ENCODE measurements at places on chromosomes 2 and 18.

DNA sequence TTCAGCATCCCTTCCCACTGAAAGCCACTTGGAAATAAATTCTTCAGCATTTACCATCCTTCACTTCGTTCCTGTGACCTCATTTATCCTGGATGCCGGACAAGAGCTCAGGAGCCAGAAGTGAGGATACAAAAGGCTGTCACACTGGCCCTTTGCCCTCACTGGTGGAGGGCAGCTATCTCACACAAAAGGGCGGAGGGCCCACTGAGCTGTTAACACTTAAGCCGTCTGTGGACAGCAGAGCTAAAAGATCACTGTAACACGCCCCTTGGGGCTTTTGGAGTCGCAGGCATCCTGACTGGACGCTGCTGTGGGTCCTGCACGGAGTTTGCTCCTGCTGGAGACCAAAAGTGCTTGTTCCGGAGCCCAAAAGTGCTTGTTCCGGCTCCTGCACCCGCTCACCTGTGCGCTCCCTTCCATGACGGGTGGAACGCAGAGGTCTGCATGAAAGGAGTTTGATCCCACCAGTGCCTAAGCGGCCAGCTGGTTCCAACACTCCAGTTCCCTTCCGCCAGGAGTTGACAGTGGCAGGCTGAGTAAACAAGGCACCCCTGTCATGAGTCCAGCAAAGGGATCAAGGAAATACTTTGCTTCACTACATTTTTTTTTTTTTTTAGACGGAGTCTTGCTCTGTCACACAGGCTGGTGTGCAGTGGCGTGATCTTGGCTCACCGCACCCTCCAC lies 572.0 kb upstream of the LINC00305 start:
- DNase-seq: no peak

- peak; percentile 75 for DNase-seq
Observed at GRCh38 chr2:207055257-207055656, 110.5 kb downstream of the KLF7 start.

- DNase-seq: peak; percentile 32
Observed at GRCh38 chr18:49250816-49251388, 209.5 kb downstream of the DYM start.

DNA sequence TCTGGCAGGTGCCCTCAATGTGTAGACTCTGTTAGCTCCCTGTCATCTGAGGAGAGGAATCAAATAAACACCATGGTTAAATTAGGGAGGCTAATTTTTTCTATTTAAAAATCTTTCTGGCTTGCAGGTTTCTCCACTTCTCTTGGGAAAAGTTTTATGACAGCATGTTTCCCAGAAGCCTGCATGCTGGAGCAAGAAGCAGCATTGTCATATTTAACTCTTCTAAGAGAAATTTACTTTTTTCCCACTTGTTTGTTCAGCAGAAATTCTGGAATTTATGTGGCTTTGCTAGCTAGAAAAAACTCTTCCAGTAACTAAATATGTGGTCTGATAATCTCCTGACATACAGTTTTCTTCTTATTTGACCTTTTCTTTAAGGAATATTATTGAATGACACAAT lies 230.5 kb downstream of the PARD3B start:
- DNase-seq: peak; percentile 8

- DNase-seq: peak; percentile 6
Observed at GRCh38 chr2:210086292-210086691, 83.9 kb downstream of the RPE start.

DNA sequence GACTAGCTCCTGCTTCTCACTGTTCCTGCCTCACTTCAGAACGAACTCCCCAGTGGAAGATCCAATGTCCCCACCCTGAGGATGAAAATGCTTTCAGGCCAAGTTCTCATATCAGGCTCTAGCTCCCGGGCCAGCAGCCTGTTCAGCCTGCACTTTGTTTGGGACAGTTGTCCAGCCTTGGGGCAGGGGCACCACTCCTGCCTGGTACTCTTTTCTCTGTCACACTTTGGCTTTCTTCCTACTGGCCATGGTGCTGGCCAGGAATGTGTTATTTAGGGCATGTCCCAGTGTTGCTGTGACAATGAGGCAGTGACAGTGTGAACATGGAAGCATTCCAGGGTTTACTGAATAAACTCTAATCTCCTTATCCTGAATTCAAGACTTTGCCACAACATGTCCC lies 154.1 kb downstream of the GALNT14 start:
- DNase-seq: no peak

DNA sequence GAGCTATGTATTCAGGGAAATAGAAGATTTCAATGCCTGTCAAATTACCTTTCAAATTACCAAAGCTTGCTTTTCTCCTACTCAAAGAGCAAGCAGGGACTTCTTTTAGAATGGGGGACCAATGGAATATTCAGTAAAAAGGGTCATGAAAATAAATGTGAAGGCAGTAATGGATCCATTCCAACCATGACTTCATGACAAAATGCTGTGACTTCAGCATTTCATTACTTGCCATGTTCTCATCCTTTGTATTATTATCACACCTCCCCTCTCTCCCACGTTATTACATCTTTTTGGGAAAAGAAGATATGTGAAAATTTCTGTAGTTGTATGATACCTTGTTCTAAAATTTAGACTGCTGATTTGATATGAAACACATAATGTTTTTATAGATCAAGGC lies 864.0 kb upstream of the FSHR start:
- DNase-seq: no peak

DNA sequence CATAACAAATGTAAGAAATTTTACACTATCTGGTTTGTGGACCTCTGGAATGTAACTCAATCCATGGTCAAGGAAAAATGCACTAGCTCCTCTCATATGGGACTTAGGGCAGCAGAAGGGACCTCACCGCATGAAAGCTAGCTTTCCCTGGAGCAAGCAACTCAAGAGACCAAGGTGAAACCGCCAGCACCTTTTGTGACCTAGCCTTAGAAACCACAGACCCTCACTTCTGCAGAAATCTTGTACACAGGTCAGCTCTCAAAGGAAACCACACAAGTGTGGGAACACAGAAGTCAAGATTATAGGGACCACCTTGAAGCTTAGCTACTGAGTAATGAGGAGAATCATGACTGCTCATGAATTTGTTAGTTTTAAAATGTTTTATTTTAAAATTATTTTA lies 222.5 kb downstream of the DLGAP1 start:
- no peak for DNase-seq

DNA sequence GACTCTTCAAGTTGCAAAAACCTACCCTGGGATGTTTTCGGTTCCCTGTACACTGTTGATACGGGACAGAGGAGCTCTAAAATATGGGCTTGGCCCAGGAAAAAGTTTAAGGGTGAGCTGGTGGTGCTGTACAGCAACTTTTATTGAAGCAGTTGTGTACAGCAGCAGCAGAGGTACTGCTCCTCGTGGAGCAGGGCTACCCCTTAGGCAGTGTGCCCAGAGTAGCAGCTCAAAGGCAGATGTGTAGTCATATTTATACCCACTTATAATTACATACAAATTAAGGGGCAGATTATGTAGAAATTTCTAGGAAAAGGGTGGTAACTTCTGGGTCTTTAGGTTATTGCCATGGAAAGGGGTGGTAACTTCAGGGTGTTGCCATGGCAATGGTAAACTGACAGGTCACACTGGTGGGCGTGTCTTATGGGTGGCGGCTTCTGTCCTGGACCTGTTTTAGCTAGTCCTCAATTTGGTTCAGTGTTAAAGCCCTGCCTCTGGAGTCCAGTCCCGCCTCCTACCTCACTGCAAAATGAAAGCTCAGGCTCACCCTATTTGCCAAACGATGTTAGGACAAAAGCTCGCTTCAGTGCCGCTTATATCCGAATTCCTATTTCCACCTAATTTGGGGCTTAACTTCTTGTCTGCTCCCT lies 203.2 kb downstream of the ETAA1 start:
- no peak for DNase-seq

DNA sequence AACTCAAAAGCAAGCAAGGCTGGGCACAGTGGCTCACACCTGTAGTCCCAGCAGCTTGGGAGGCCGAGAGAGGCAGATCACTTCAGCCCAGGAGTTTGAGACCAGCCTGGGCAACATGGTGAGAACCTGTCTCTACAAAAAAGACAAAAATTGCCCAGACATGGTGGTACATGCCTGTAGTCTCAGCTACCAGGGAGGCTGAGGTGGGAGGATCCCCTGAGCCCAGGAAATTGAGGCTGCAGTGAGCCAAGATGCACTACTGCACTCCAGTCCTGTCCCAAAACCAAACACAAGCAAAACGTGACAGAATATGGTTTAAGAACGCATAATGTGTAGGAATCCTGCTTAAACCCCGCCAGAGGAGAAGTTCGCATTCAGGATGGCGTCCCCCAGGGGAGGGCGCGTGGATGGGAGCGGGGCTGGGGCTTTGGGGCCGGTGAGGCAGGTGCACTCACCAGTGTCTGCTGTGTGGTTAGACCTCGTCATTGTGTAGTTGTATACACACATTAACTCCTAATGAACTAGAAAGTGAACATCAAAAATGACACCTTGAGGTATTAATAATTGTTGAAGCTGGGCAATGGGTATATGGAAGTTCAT lies 5.4 kb downstream of the COLEC11 start:
- DNase-seq: no peak

GRCh38 chr2:19503406-19503805 lies 145.0 kb upstream of the OSR1 start:
- DNase-seq: no peak

- DNase-seq: no peak
Observed at GRCh38 chr2:85680707-85681371, 12.8 kb upstream of the SFTPB start.

DNA sequence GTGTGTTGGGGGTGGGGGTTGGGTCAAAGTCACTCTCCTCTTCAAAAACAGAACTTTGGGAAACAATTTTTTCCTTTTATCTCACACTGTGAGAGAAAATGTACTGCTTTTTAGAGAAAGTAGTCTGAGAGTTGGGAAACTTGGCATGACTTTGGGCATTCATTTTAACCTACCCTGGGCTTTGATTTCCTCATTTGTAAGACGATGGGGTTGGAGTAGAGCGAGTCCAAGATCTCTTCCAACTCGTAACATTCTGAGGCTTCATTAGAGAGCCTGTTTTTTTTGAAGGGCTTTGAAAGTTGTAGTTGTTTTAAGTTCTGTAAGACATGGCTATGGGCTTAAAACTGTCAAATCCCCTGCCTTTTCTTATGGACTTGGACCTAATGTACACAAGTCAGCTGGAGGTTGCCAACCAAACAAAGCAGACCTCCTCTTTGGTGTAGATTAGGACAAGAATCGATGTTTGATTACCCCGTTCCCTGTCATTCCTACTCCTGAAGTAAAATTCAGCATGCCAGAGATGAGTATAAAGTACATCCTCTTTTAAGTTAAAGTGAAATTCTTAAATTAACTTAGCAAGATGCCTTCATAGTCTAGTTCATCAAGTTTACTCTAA lies 8.4 kb downstream of the PHLPP1 start:
- no peak for DNase-seq

- peak; percentile 61 for DNase-seq
Observed at GRCh38 chr2:175002547-175003274, 2.5 kb downstream of the CHN1 start.

DNA sequence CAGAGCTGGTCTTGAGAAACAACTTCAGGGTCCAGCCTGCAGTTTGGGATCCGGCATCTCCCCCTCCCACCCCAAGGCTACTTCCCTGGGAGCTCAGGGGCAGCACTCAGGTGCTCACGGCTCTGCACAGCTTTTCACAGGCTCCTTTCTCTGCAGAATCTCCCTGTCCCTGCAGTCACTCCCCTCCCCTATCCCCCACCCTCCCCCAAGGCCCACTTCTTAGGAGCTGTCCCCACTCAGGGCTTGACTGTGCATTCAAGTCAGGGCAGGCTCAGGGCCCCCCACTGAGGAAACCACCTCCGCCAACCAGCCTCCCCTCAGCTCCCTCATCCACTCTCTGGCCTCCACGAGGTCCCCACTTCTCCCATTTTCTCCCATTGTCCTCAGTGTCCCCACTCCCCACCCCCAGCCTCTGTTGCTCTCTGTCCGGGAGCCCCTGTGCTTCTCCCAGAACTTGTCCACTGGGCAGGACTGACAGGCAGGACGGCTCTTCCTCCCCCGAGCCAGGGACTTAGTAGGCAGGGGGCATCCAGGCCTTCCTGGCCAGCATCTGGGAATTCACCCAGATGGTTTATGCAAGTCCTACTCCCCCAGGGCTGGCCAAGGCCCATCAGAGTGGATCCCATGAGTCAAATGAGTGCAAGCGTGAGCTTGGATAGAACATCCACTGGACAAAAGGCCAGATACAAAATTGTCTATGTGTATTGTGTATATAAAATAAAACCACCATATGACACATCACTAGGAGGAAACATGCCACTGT lies 7.6 kb downstream of the NMUR1 start:
- no peak for DNase-seq

- peak; percentile 84 for DNase-seq
Observed at GRCh38 chr2:151762694-151763093, 28.4 kb upstream of the NEB start.

DNA sequence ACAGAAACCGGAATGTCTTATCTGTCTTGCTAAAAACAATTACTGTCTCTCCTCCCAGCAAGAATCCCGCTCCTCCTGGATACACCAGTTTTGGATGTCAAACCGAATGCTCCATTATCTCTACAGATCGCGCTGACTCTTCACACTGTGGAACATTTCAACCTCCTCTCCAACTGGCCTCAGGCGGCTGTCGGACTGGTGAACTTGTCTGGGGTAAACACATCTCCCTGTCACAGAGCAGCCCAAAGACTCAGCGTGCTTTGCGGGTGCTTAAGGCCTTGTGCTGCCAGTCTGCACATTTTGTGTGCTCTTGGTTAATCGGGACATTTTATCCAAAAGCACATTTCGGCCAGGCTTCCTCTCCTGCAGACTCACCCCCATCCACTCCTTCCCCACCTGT lies 173.1 kb downstream of the ICOS start:
- DNase-seq: no peak

GRCh38 chr2:31950946-31951562 lies 59.8 kb downstream of the MEMO1 start:
- no peak for DNase-seq

GRCh38 chr2:237229905-237230304 lies 144.2 kb downstream of the COPS8 start:
- no peak for DNase-seq

DNA sequence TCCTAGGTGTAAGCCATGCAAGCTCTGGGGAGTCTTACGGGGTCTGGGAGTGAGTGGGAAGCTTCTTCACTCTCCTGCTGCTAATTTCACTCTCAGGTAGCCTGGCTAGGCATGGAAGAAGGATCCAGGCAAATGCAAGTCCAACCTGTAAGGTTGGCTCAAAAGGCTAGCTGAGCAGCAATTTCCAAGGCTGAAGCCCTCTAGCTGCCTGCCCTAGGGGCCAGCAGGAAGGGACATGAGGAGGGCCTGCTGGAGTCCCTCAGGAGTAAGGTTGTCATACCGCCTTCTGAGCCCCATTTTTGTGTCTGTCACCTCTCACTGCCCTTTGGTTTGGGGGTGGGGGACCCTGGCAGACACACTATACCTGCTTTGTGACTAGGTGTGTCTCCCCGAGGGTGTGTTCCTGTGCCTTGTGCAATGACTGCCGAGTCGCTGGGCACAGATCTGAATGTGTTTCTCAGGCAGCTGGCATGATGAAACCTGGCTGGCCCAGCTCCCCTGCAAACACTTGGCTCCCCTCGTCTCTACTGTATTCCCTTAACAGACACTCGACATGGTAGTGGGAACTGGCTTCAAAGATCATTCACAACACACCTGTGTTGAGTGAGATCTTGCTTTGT lies 123.9 kb upstream of the FAM136A start:
- DNase-seq: no peak

- no peak for DNase-seq
Observed at GRCh38 chr18:68017385-68017784, 500.9 kb upstream of the DSEL start.

GRCh38 chr2:98463988-98464771 lies 19.5 kb downstream of the INPP4A start:
- DNase-seq: no peak

- no peak for DNase-seq
Observed at GRCh38 chr2:108377815-108378630, at the start of gene SULT1C4. TSS of gene SULT1C4 (plus strand) at chr2:108377954. CDS start at chr2:108378338, 384 bp downstream.

Data from myocyte (in vitro differentiated cells).